ENCODE measurements at places on chromosomes 16 and 17. TPM values are rescaled to one million over a fixed set of nuclear protein-coding genes. Genes with fewer than 3 reads are reported as not detected.

Gene CALB2
- total RNA-seq: 0.07 TPM

Gene SLC35G3
- total RNA-seq: not detected

Gene ITGAD
- total RNA-seq: not detected

Gene SCN4A
- not detected for total RNA-seq

Gene BAIAP3
- total RNA-seq: 0.27 TPM

Gene KRTAP17-1
- not detected for total RNA-seq

Gene SLC2A4
- 0.25 TPM for total RNA-seq

Gene MFAP4
- not detected for total RNA-seq

Gene KRTAP2-3
- 1.8 TPM for total RNA-seq

Gene SYT17
- total RNA-seq: 0.14 TPM

Gene ATP2C2
- total RNA-seq: 0.17 TPM

Measured in foreskin keratinocyte (primary cell).